ENCODE measurements at places on chromosomes 1 and 21. TPM values are rescaled to one million over a fixed set of nuclear protein-coding genes. Genes with fewer than 3 reads are reported as not detected.

Gene ZNF593OS
- 1.2 TPM for polyA plus RNA-seq

Gene WDR64
- polyA plus RNA-seq, result 0.03 TPM

Gene TNNI3K
- polyA plus RNA-seq, result 1.1 TPM

Gene LCE6A
- polyA plus RNA-seq, result not detected

Gene CR1L
- polyA plus RNA-seq, result 0.45 TPM

Gene FOXO6
- 6.4 TPM for polyA plus RNA-seq

Gene RHEX
- 0.45 TPM for polyA plus RNA-seq

GRCh38 chr1:51203121-51203873, 32.8 kb upstream of the RNF11 start:
- no peak overlapping the region for H3K4me3 ChIP-seq
- no peaks in the 10 kb centered on the region for H3K27me3 ChIP-seq
- no peak for DNase-seq
- H3K36me3 ChIP-seq, result no peaks in the 10 kb centered on the region
- no peaks in the 10 kb centered on the region for H3K4me1 ChIP-seq
- H3K27ac ChIP-seq, result no peak overlapping the region

DNA sequence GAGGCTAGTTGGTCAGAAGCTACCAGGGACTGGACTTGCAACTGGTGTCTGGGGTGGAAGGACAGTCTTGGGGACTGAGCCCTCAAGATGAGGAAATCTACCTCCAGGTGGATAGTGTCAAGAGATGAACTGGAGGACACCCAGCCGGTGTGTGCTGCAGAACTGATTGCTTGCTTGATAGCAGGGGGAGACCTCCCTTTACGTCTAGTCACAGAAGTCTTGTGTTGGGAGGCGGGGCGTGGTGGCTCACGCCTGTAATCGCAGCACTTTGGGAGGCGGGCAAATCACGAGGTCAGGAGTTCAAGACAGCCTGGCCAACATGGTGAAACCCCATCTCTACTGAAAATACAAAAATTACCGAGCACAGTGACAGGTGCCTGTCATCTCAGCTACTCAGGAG, 4.9 kb downstream of the RCC2 start:
- peaks cover 26% of the 10 kb centered on the region for H3K36me3 ChIP-seq
- H3K4me3 ChIP-seq, result no peak overlapping the region
- H3K27me3 ChIP-seq, result no peaks in the 10 kb centered on the region
- DNase-seq, result no peak
- no peaks in the 10 kb centered on the region for H3K4me1 ChIP-seq

GRCh38 chr1:212814537-212815334, 23.0 kb downstream of the TATDN3 start:
- H3K4me1 ChIP-seq, result peaks cover 29% of the 10 kb centered on the region
- DNase-seq, result peak; percentile 30
- no peaks in the 10 kb centered on the region for H3K27me3 ChIP-seq
- H3K27ac ChIP-seq, result peak overlapping the region; percentile 37

DNA sequence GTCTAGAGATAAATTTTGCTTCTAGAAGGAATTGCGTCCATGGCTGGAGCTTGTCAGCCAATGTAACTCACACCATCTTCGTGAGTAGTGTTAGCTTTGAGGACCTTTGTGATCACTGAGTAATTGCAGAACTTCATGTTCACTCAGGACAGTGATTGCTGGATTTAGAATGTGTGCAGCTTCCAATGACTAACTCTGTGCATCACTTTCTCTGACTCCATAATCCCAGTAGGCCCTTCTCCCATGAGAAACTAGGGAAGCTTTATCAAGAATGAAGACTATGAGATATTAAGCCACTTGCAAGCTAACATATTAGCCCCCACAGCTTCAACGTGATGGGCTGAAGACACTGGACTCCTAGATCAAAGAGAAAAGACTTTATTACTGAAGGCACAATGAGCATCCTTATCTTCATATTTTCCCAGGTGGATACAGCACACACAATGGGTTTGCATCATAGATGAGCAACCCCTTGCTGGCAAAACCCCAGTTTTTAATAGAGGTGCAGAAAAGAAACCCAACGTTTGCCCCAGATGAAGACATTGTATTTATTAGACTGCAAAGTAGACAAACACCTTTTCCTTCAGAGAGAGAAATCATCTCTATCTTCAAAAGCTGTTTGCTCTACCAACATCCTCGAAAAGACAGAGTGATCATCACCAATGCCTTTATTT, 561.0 kb downstream of the LTN1 start:
- H3K4me3 ChIP-seq, result no peak overlapping the region
- no peak overlapping the region for H3K27ac ChIP-seq
- no peaks in the 10 kb centered on the region for H3K4me1 ChIP-seq
- DNase-seq, result no peak

DNA sequence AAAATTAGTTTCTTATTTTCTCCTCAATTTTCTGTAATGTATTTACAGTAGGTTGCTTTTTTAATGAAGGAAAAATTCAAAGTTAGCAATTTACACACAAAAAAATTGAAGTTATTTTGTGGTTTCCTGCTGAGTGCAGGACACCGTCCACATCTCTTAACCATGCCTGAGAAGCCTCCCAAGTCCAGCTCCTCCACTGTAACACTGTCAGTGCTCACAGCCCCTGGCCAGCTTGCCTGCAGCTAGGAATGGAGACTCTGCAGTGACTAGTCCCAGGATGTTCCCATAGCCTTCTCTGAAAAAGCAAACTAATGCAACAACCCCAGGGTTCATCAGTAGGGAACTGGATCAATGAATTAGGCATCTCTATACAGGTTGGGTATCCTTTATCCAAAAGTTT, 3.5 kb downstream of the A3GALT2 start:
- H3K27ac ChIP-seq, result no peak overlapping the region
- H3K4me1 ChIP-seq, result peaks cover 9% of the 10 kb centered on the region
- no peaks in the 10 kb centered on the region for H3K27me3 ChIP-seq
- peaks cover 4% of the 10 kb centered on the region for H3K36me3 ChIP-seq

DNA sequence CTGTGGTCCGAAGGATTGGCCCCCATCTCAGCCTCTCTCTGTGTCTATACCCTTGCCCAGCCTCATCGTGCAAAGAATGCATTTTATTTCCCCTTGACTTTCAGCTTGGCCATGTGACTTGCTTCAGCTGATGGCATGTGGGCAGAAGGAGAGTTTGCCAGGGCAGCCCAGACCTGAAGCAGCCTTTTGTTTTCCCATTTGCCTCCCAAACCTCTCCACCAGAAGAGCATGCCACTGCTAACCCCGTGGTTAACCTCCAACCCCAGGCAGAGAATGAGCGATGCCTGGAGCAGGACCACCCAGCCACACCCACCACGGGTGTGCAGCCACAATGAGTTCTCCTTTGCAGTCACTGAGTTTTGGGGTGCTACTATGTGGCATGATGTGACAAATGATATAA, 136.4 kb downstream of the SETD4 start:
- H3K4me1 ChIP-seq, result peaks cover 12% of the 10 kb centered on the region
- no peak for DNase-seq
- no peak overlapping the region for H3K4me3 ChIP-seq
- H3K27ac ChIP-seq, result no peak overlapping the region

- H3K4me3 ChIP-seq, result no peak overlapping the region
- H3K27ac ChIP-seq, result peak overlapping the region; percentile 26
- peaks cover 23% of the 10 kb centered on the region for H3K4me1 ChIP-seq
- no peaks in the 10 kb centered on the region for H3K36me3 ChIP-seq
Observed at GRCh38 chr1:94654031-94654430, 112.5 kb upstream of the F3 start.

- no peaks in the 10 kb centered on the region for H3K27me3 ChIP-seq
- no peak overlapping the region for H3K4me3 ChIP-seq
- no peak for DNase-seq
- H3K27ac ChIP-seq, result no peak overlapping the region
- no peaks in the 10 kb centered on the region for H3K4me1 ChIP-seq
Observed at GRCh38 chr1:68081775-68082283, 31.4 kb upstream of the DIRAS3 start.

DNA sequence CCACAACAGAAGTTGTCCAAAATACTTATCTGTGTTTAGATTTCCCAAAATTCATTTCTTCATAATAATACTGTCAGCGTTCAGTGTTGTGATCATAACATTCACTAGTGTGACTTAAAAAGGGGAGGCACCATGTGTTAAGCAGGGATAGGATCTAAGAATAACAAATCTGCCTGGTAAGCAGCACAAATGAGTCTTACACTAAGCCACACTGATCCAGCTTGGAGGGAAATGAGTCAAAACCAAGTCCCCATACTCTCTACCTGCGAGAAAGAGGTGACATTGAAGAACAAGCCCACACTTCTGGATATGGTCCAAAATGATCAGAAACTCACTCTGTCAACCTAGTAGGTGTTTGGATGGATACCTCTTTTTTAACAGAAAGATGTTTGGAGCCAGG, 145.5 kb downstream of the CRB1 start:
- no peaks in the 10 kb centered on the region for H3K27me3 ChIP-seq
- H3K36me3 ChIP-seq, result no peaks in the 10 kb centered on the region
- H3K4me3 ChIP-seq, result no peak overlapping the region
- no peak overlapping the region for H3K27ac ChIP-seq

DNA sequence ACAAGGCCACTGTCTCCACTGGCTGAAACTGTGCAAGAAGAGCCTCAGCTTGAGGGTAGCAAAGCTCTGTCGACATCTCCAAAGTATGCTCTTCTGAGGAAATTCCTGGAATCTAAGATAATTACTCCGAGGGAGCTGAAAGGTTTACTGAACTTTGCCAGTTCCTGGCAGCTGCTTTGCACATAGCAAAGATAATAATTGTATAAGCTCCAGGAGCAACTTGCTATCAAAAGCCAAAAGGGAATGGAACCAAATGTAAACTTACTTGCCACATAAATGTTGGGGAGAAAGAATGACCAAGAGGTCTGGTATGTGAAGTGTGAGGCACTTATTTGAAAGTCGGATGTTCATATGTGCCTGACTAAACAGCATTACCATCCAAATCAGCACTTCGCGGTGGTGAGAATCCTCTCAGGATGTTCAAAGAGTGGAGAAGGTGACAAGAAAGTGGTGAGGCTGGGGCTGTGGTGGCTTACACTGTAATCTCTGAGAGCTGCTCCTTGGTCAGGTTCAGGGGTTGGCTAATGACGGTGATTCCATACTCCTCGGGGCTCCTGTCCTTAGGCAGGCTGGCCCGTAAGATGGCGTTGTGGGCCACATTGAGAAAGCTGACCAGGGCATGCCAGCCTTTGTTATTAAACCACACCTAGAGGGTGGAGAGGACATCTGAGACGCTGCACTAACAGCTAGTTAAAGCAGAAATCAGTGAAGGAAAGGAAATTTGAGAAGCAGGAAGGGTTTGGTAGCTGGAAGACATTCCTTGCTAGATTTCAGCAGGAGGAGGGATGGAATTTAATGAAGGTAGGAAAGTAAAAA, 100.0 kb downstream of the ABCA4 start:
- H3K36me3 ChIP-seq, result no peaks in the 10 kb centered on the region
- DNase-seq, result peak; percentile 72
- peak overlapping the region; percentile 57 for H3K27ac ChIP-seq
- no peak overlapping the region for H3K4me3 ChIP-seq

GRCh38 chr1:222286011-222286410, 261.9 kb downstream of the HHIPL2 start:
- no peak for DNase-seq
- no peak overlapping the region for H3K4me3 ChIP-seq
- no peaks in the 10 kb centered on the region for H3K27me3 ChIP-seq
- no peaks in the 10 kb centered on the region for H3K36me3 ChIP-seq

- no peaks in the 10 kb centered on the region for H3K36me3 ChIP-seq
- no peak overlapping the region for H3K27ac ChIP-seq
- no peak for DNase-seq
- H3K4me3 ChIP-seq, result no peak overlapping the region
- no peaks in the 10 kb centered on the region for H3K4me1 ChIP-seq
Observed at GRCh38 chr1:41743366-41743765, 175.4 kb downstream of the HIVEP3 start.

All from large intestine (tissue), 12 donors.